ENCODE measurements at places on chromosomes 16 and 17.

- DNase-seq: no peak
Measured at GRCh38 chr16:57284209-57284951, at the start of gene PLLP. Gene PLLP (minus strand): TSS chr16:57284672. CDS start chr16:57284540, 132 bp downstream.

DNA sequence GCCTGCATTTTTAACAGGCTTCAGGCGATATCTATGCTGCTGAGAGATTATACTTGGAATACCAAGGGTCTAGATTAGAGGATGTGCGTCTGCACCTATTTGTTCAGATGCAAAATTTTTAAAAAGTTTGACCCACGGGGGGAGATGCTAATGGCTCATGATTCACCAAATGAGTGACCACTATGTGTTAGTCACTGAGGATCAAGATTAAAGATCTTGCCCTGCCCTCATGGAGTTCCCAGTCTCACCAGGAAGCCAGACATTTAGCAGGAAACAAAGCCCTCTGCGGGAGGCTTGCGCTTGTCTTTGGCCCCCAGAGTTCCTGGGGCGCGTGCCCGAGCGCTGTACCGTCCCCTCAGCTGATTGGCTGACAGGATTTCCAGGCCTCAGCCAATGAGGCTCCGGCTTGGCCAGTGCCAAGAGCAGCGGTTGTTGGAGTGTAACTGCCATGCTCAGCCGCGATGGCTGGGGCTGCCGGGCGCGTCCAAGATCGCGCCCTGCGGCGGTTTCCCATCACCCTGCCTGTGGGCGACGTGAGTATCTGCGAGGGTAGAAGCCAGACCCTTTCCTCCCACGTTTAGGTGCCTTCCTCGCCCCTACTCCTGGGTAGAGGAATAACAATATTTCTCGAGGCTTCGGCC is 4.5 kb upstream of the DDX19B start:
- DNase-seq: no peak

DNA sequence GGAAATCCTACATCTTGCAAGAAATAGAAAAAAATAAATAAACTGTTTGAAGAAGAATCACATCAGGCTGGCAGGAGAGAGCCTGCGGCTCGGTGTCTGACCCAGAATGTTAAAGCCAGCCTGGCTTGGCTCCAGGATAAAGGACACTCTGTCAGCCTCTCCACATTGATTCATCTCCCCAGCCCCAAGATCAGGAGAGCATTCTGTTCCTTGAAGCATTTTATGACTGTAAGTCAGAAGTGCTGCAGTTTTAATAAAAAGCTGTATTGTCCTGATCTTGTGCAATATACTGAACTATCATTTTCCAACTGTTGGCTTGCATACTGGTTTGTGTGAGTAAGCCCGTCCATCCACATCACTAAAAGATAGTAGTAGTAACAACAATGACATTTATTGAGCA is 426.6 kb downstream of the HAPSTR1 start:
- no peak for DNase-seq

- no peak for DNase-seq
Measured at GRCh38 chr16:47320546-47321310, 140.1 kb downstream of the ITFG1 start.

- no peak for DNase-seq
Measured at GRCh38 chr16:81684242-81684837, 94.8 kb upstream of the PLCG2 start.
